NCI-H2081 (cell line): ENCODE measurements at places on chromosomes 3 and 15.

DNA sequence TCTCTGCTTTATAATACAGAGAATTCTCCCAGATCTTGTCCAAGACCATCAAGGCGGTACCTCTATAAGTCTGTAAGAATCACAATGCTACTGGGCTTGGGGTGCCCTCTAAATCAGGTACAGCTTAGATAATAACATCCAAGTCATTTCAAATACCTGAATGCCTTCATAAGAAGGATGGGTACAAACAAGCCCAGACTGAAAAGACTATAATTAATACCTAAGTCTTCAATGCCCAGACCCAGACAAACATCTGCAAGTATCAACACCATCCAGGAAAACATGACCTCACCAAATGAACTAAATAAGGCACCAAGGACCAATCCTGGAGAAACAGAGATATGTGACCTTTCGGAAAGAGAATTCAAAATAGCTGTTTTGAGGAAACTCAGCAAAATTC lies 65.9 kb downstream of the ZMAT3 start:
- DNase-seq: no peak

DNA sequence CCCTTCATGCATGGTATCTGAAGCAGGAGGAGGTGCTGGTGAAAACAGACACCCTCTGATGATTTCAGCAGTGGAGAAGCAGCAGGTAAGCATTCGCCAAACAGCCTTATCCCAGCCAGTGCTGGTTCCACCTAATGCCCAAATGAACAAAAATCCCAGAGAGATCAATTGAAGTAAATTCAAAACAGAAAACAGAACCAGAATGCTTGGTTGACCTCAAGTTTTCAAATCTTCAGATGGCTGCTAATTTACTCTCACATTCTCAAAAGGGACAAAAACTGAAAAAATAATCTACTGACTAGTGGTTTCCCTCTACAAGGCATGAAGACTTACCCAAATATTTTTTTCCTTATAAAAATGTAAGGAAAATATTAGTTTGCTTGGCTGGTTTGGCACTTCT lies 87.0 kb upstream of the MYO5C start:
- DNase-seq: no peak

DNA sequence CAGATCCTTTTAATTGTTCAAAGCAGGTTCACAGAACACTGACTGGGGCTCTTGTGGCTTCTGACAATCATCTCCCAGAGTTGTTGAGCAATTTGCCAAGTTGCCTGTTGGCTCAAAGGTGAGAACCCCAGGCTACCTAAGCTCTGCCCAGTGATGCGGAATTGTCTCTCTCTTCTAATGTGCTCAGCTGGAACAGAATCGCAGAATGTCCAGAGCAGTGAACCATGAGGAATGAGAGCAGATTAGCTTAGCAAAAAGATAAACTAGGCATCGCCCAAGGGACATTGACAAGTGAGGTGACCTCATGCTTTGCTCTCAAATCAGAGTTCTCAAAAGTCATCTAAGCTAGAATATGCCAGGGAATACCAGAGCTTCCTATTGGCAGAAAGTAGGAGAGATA lies 148.1 kb downstream of the WDR76 start:
- peak; percentile 54 for DNase-seq

GRCh38 chr3:72768936-72769335 lies 79.3 kb downstream of the SHQ1 start:
- DNase-seq: no peak

DNA sequence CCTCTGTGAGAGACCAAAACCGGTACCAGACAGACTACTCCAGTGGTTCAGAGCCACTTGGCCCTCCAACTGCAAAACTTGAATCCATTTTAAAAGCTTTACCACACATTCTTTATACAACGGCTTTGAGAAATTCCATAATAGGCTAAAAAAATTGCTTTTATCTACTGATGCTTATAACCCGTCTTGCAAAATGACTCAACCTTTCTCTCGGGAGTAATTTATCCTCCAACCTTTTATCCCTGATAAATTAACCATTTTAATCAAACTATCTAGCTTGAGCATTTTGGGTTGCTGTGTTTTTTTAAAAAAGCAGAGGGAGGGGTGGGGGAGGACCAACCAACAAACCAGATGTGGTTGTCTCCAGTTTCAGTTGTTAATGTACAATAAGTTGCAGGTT lies 275.7 kb upstream of the LRTM1 start:
- DNase-seq: no peak

GRCh38 chr3:172627057-172627809 lies 83.6 kb downstream of the NCEH1 start:
- no peak for DNase-seq

DNA sequence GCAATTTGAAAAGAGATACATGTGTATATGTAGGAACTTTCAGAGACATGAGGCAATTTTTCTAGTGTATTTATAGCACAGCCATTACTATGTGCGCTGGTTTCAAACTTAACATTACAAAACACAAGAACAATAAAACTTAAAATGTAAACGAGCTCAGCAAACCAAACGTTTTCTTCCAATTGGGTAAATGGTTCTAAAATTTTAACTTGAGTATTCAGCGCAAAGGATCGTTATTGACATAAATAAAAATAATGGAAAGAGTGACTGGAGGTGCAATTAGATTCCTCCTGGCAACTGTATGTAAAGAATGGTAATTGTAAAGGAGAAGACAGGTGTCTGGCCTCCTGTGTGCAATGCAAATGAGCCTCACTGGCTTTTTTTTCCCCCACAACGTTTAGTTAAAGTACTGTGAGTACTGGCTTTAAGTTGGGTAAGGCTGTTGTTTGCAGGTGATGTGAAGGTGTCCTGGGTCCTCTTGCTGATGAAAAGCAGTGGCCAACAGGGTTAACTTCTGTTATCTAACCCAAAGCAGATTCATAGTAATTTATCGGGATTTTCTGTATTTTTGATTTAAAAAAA lies 14.1 kb upstream of the GADL1 start:
- DNase-seq: peak; percentile 71

DNA sequence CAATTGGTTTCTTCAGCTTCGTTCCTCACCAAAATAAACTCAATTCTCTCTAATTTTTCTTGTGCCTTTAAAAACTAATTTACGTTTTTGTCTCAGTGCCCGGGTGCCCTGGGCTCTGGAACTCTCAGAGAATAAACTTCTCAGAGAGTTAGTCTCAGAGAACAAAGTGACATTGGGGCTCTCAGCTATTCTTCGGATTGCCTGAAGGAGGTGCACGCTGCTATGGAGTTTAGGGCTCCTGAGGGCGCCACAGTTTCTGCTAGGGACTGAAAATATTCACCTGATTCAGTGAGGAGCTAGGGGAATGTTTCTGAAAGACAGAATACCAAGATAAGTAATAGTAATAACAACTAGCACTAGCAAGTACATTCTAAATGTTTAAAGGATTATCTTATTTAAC lies 22.7 kb downstream of the ZIC4 start:
- no peak for DNase-seq

DNA sequence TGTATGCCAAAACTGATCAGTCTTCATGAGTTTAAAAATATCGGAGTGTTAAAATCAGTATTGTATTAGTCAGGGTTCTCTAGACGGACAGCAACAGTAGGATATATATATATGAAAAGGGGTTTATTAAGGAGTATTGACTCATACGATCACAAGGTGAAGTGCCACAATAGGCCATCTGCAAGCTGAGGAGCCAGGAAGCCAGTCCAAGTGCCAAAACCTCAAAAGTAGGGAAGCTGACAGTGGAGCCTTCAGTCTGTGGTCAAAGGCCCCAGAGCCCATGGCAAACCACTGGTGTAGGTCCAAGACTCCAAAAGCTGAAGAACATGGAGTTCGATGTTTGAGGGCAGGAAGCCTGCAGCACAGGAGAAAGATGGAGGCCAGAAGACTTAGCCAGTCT lies 391.0 kb upstream of the CADM2 start:
- no peak for DNase-seq

GRCh38 chr3:87025661-87026645 lies 35.0 kb upstream of the VGLL3 start:
- no peak for DNase-seq

DNA sequence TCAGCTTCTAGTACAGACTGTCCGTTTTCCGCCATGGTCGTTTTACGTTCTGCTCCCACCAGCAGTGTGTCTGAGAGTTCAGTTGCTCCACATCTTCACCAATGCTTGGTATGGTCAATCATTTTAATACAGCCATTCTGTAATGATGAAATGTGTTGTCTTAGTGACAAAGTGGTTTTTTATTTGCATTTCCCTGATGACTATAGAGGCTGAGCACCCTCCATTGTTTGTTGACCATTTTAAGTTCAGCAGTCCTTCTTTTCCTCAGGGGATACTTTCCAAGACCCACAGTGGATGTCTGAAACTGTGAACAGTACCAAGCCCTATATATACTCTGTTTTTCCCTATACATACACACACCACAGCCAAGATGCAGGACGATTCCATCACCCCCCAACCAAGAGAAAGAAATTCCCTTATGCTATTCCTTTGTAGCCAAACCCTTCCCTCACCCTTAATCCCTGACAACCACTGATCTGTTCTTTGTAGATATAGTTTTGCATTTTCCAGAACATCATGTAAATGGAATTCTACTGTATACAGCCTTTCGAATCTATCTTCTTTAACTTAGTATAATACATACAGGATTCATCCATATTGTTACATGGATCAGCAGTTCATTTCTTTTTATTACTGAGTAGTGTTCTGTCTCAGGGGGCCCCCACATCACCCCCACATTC lies 55.9 kb downstream of the C3orf20 start:
- no peak for DNase-seq

- DNase-seq: no peak
Observed at GRCh38 chr15:35325374-35325941, 220.5 kb downstream of the DPH6 start.

- no peak for DNase-seq
Observed at GRCh38 chr15:40595219-40595618, 1.2 kb downstream of the KNL1 start.

- DNase-seq: no peak
Observed at GRCh38 chr15:86558686-86559085, 479.0 kb downstream of the AGBL1 start.
